Head of caudate nucleus (tissue), 42 donors: ENCODE measurements at places on chromosomes 2 and 18.

DNA sequence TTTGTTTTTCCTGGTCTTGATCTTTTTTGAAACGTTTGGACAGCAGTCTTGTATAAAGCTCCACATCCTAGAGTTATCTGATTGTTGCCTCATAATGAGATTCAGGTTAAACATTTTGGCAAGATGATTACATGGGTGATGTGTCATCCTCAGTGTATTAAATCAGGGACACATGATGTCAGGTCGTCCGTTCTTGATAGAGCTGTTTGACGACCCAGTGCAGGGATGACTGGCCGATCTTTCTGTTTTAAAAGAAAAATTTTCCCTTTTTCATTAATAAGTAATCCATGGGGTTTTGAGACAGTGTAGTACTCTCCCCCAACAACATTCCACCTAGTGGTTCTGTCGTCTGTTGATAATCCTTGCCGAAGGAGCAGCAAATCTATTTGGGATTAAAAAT lies 44.5 kb upstream of the SERPINB2 start:
- DNase-seq, result no peak

DNA sequence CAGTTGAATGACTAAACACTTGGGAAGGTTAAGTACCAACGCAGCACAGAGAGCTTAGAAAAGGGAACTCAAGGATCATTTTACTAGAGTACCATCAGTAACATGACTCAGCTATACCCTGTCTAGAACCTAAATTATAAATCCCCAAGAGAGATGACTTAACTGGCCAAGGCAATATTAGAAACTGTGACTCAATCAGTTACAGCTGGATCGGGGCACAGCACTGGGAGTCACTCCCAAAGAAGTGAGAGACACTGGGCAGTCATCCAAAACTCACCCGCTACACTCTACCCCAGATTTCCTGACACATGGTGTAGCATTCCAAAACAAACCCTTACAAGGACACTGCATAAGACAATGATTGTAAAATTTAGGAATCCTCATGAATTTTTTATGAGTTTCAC lies 17.7 kb downstream of the IWS1 start:
- DNase-seq, result peak; percentile 73

GRCh38 chr2:46812361-46813019 lies 103.1 kb downstream of the MCFD2 start:
- DNase-seq, result peak; percentile 60

DNA sequence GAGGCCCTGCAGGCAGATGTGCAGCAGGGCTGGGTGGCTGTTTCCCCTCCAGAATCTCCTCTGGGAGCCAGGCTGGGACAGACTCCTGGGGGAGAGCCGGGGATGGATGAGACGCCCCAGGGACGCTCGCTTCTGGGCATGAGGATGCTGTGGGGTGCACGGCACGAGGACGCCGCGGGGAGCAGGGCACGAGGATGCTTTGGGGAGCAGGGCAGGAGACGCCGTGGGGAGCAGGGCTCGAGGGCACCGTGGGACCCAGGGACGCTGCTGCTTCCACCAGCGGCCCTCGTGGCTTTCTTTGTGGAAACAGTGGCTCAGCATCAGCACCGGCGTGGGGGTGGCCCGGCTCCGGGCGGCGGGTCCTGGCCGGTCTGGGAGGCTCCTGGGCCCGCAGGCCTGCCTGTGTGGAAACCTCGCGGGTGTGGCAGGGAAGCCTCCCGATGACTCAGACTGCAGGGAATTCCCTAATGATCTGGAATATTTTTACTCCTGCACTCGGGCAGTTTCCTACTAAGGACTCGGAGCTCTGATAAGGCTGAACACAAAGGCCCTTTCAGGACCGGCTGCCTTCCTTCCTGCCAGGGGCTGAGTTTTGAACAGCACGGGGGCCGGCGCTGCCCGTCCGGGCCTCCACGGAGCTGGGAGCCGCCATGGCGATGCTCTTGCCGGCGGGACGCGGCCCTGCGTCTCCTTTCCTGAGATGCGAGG lies 62.6 kb downstream of the NFATC1 start:
- peak; percentile 21 for DNase-seq

GRCh38 chr2:72274380-72274797 lies 126.7 kb upstream of the CYP26B1 start:
- no peak for DNase-seq

GRCh38 chr18:77337604-77338003 lies 88.0 kb downstream of the GALR1 start:
- DNase-seq, result no peak
